ENCODE measurements at places on chromosomes 3 and 15.

DNA sequence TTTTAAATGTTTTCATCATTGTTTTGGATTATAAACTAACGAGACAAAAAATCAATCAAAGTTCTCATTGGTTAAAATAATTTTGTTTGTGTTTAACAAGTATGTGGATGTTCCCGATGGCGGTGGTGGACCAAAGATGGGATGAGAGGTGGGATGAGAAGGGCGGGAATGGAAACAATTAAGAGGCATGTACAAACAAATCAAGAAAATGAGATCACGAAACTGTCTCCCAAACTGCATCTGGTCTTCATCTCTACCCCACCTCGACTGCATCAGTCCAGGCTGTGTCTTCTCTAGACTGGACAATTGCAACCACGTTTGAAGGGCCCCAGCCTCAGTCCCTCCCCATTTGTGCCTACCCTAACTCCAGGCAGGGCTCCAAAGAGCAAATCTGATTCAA, 56.1 kb downstream of the SLC12A8 start:
- DNase-seq = no peak

- no peak for DNase-seq
These were observed 42.0 kb downstream of the ATP2C1 start for GRCh38 chr3:130935761-130936492.

- no peak for DNase-seq
These were observed 319.9 kb upstream of the ICE2 start for GRCh38 chr15:60798821-60799220.

- no peak for DNase-seq
These were observed 13.4 kb upstream of the ITGA11 start for GRCh38 chr15:68445351-68445750.

DNA sequence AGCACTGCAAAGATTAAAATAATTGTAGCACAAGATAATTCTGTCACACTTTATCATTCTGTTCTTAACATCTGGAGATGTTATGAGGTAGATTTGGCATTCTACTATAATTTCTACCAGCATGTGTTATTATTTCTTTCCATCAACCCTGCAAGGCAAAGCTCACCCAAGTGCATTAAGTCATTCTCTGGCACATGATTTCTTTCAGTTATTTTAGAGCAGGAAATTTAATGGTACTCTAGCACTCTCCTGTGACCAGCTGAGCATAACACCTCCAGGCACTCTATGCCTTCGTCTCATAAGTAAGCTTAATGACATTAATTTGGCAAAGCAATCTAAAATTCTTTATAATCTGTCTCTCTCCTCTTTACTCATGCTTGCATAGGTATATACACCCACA, 300.2 kb upstream of the GPR149 start:
- DNase-seq = no peak

GRCh38 chr15:88202231-88202630, 54.3 kb downstream of the NTRK3 start:
- DNase-seq = no peak

GRCh38 chr3:72630327-72630968, 217.8 kb downstream of the SHQ1 start:
- no peak for DNase-seq

GRCh38 chr3:5791558-5791957, 604.1 kb downstream of the EDEM1 start:
- DNase-seq = no peak

- no peak for DNase-seq
These were observed 158.0 kb downstream of the RAB11A start for GRCh38 chr15:66027268-66027805.

GRCh38 chr15:36161771-36162212, 417.6 kb upstream of the CDIN1 start:
- no peak for DNase-seq

DNA sequence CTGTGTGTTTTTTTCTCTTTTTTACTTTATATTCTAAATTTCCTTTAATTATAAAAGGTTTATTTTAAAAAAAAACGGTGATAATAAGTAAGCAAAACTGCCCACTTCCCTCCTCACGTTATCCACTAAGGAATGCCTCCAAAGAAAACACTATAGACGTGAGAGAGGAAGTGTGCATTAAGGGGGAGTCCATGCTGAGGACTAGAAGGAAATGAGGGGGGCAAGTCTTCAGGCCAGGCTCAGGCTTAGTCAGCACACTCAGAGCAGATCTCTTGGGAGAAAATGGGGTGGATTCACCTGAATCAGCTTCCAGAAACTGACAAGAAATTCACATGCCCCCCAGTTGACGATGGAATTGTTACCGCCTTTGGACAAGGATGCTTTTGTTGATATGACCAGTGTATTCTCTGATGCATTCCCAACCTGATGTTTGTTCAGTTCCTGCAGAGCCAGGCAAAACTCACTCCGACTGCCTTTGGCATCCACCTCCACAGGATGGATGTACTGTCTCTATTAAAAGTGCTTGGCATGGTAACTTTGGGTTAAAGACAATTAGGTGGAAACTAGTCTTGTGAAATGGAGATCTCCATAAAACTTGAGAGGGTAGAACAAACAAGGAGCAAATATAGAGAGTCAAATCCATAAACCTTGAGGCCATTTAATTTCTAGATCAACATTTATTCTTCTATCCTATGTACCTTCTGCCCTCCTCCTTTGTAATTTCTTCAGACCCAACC, 167.8 kb downstream of the MYRIP start:
- DNase-seq = no peak

DNA sequence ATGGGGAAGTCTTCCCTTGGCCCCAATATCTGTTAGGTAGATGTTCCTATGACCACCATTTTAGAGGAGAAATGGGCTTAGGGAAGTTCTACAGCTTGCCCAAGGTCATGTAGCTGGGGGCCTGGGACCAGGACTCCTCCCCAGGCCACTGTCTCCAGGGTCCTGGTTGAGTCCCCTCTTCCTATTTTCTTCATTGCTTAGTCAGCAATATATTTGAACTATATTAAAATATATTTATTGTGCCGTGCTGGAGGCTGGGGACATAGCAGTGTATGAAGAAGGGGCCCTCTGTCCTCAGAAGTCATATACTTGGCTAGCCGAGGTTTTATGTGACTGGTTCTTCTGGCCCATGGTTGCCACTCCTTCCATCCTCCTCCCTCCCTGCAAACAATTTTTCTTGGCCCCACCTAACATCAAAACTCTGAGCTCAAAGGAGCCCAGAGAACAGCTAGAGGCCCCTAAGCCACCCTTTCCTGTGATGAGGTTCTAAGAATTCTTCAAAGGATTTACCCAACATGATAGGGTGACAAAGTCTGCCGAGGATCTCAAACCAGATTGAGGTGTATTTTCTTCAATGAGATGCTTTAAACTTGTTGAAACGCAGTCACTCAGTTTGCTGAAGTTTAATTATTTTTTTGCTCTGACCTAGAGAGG, 121.2 kb upstream of the RASGRP1 start:
- no peak for DNase-seq

DNA sequence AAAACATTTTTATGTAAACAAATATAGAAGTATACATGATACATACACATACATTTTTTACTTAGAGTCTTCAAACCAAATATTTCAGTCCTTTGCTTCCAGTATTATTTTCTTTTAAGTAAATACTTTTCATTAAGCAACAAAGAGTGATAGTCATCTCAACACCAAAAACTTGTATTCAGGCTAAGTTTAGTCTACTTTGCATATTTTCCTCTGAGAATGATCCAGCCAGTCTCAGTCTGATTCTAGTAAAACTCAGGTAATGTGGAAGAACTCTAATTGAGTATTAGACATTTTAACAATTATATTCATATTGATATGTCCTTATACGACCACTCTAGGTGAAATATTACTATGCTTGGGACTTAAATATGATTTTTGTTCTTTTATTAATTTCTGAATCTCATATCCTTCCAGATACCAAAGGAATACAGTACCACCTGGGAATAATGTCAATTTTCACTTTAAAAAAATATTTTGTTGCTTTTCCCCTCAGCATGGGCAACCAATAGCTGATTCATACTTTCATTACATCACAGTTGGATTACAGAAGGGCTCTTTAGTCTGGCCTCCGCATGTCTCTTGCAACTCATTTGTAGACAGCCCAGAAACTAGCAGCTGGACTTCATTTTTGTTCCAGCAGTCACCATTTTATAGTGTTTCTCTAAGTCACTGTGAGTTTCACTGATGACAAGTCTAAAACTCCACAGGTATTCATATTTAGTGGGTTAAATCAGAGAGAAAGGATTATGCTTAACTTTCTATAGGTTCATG, 390.4 kb downstream of the ZBTB20 start:
- DNase-seq = no peak

DNA sequence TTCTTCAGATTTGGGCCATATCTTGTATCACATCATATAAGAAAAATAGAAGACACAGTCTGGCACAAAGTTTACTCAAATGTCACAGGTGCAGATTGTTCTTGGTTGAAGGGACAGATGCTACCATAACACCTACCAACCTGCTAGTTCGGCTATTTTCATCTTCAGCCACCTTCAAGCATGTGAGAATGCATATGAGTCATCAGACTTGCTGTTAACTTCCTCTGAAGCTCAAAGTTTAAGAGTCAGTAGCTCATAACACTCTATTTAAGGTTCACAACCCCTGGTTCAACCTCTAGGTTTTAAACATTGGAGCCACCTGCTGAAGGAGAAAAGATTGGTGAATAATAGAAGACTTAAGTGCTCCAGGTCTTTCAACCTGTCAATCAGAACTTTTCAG, 522.8 kb downstream of the NLGN1 start:
- no peak for DNase-seq
